ENCODE measurements at places on chromosomes 16 and 17. TPM values are rescaled to one million over a fixed set of nuclear protein-coding genes. Genes with fewer than 3 reads are reported as not detected.

DNA sequence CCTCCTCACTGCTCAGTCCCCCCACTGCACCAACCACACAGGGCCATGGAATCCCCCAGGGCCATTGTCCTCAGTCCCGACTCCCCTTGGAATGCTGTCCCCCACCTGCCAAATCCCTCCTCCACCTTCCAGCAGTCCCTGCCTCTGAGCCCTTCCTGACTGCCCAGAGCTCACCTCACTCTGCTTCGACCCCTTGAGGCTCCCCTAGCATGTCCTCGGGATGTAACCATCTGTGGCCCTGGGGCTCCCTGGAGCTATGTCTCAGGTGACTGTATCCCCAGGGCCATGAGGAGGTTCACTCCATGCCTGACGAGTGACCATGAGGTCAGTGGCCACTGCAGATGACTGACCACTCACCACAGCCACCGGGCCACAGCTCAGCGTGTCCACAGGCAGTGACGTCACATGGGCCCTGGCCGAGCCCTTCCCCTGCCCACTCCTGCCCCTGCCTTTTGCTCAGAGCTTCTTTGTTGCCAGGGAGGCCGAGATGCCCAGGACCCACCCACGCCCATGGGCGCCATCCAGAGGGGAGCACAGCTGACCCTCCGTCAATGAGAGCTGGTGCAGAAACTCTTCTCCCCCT is 7.7 kb upstream of the PIEZO1 start:
- no peak for DNase-seq
- peaks cover 11% of the 10 kb centered on the region for H3K27me3 ChIP-seq
- H3K27ac ChIP-seq, result no peak overlapping the region
- no peak overlapping the region for H3K4me3 ChIP-seq

Gene SNX20
- total RNA-seq, result 3.5 TPM

Gene KCNAB3
- total RNA-seq, result 1.4 TPM

Gene SLC13A2
- not detected for total RNA-seq

DNA sequence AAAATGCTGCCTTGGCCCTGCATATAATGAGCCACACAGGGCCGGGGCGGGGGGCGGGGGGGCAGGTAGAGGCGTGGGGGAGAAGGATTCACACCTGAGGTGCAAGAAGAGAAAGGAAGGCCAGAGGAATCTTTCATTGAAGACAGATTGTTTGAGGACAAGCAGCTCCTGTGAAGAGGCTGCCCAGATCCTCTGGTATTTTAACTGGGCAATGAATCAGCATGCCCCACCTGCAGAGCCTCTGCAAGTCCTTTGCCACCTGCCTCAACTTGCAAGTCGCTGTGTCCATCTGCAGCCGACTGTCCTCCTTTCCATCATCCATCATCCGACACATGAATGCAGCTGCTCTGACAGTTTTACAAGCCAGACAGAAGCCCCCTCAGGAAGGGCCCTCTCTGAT is 1.2 kb upstream of the SOST start:
- H3K27ac ChIP-seq, result no peak overlapping the region
- DNase-seq, result no peak
- H3K27me3 ChIP-seq, result no peaks in the 10 kb centered on the region
- H3K4me3 ChIP-seq, result no peak overlapping the region
- no peaks in the 10 kb centered on the region for H3K36me3 ChIP-seq
- H3K4me1 ChIP-seq, result peaks cover 6% of the 10 kb centered on the region

Gene KRTAP4-8
- total RNA-seq, result not detected

DNA sequence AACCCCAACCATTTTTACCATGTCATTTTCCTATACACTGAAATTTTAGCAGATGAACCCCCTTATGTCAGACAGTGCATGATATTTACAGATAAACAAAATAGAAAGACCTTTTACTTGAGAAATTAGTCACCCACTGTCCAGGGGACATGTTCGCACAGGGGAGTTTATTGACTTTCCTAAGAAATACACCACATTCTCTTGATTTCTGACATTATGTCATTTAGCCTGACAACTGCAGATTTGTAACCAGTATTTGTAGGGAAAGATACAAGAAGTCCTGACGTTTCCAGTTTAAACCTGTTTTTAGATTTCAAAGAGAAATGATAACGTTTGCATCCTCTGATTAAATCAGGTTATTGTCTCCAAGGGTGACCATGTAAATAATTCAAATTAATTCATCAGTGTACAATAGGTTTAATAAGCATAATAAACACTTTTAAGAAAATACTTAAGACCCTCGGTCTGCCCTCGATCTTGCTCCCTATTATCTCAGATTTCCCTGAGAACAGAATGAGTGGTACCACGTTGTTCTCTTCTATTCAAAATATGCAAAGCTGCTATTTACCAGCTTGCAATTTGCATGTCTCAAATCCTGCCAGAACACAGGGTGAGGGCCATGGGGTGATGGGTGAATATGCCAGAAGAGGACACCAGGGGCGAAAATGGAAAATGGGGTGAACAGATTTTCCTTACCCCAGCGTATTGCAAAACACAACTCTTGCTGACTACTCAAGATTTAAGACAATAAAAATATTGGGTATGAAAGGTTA is 2.1 kb upstream of the LYRM9 start:
- no peak for DNase-seq
- H3K36me3 ChIP-seq, result no peaks in the 10 kb centered on the region
- no peaks in the 10 kb centered on the region for H3K27me3 ChIP-seq
- H3K4me1 ChIP-seq, result peaks cover 7% of the 10 kb centered on the region
- no peak overlapping the region for H3K4me3 ChIP-seq

Gene NPIPA2
- total RNA-seq, result 2.1 TPM

GRCh38 chr16:79597277-79598062 is 3.1 kb downstream of the MAF start:
- peaks cover 10% of the 10 kb centered on the region for H3K4me1 ChIP-seq
- H3K27ac ChIP-seq, result peak overlapping the region; percentile 27
- H3K27me3 ChIP-seq, result no peaks in the 10 kb centered on the region
- no peak for DNase-seq
- peak overlapping the region; percentile 47 for H3K4me3 ChIP-seq

GRCh38 chr16:48136547-48137360 is 19.0 kb downstream of the ABCC12 start:
- no peaks in the 10 kb centered on the region for H3K36me3 ChIP-seq
- H3K27ac ChIP-seq, result peak overlapping the region; percentile 40
- no peaks in the 10 kb centered on the region for H3K4me1 ChIP-seq
- H3K27me3 ChIP-seq, result no peaks in the 10 kb centered on the region
- DNase-seq, result peak; percentile 38
- no peak overlapping the region for H3K4me3 ChIP-seq

Gene RBFOX1
- 1.9 TPM for total RNA-seq

GRCh38 chr17:28960256-28961061 is 9.1 kb upstream of the PHF12 start:
- H3K36me3 ChIP-seq, result no peaks in the 10 kb centered on the region
- DNase-seq, result no peak
- H3K27me3 ChIP-seq, result no peaks in the 10 kb centered on the region

- no peak overlapping the region for H3K4me3 ChIP-seq
- no peaks in the 10 kb centered on the region for H3K27me3 ChIP-seq
- H3K4me1 ChIP-seq, result no peaks in the 10 kb centered on the region
- H3K36me3 ChIP-seq, result no peaks in the 10 kb centered on the region
These were observed 10.5 kb upstream of the CYLD start for GRCh38 chr16:50731130-50731988.

- no peaks in the 10 kb centered on the region for H3K27me3 ChIP-seq
- no peak overlapping the region for H3K27ac ChIP-seq
- H3K4me1 ChIP-seq, result peaks cover 17% of the 10 kb centered on the region
These were observed 1.9 kb upstream of the AXIN1 start for GRCh38 chr16:354291-354881.

DNA sequence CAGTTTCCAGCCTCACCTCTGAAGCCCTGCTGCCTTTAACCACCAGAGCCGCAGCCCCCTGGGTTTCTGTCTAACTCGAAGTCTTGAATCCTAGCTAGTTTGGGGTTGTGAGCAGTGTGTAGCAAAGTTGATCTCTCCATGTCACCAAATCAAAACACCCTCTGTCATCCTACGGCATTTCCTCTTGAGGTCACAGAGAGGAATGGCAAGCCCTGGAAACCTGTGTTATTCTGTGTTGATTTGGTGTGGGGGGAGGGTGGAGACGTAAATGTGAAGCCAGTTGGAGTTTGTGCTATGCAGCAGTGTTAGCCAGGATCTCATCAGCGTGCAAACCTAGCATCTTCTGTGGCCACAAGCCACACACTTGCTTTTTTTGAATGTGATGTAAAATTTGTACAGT is 5.1 kb upstream of the LGALS9 start:
- DNase-seq, result no peak
- H3K36me3 ChIP-seq, result peaks cover 34% of the 10 kb centered on the region
- no peak overlapping the region for H3K27ac ChIP-seq
- no peaks in the 10 kb centered on the region for H3K4me1 ChIP-seq
- H3K4me3 ChIP-seq, result no peak overlapping the region
- no peaks in the 10 kb centered on the region for H3K27me3 ChIP-seq

Gene TUBG2
- total RNA-seq, result 52.1 TPM

All from adrenal gland (tissue), 19 donors.